Activated naive CD8-positive, alpha-beta T cell treated with anti-CD3 and anti-CD28 coated beads, Interleukin-2, amount 10 ng/mL, durations not matched to agents 7 days and 5 days (primary cell): ENCODE measurements at places on chromosomes 6 and 20.

DNA sequence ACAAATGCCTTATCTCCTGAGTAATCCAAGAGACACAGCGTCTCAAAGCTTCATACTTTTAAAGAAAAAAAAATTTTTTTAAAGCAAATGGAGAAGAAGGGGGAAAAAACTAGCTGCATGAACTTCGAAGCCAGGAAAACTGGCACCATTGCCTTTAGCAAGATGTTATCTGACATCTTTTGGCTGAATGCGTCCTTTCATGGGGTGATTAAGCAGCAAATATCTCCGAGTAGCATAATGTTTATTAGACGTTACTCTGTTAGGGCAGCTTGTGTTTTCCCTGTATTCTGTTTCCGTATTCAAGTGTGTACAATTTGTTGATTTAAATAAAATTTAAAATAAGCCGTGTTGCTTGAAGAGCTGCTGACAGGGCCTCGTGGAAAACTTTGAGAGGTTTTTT, 76.5 kb upstream of the TSHZ2 start:
- DNase-seq, result no peak

DNA sequence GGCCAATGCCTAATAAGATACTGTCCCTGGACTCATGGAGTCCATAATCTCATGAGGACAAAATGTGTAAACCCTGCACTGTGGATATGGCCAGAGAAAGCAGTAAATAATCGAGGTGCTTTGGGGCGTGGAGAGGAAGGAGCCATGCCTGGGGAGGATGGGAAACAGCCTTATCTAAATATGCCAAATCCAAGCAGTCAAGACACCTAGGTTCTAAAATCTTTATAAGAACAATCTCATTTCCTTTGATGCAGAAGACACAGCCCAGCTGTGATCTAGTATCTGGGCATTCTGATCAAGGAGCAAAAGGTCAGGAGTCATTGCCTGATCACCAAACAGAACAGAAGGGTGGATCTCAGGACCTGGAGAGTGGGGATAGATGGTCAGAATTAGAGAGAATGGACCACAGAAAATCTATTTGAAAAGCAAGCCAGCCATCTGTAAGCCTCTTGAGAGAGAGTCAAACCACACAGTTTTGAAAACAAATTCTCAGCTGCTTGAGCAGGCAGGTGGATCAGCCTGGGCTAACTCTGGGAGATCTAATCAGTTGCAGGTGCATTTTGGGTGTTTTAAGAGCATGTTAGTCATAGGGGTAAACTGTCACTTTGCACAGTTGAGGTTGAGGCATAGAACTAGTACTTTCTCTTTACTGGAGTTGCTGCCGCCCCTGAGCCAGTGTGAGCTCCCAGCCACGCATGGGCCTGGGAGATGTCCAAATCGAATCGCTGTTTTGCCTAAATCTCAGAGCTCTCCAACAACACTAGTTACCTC, 130.8 kb upstream of the TNFAIP3 start:
- no peak for DNase-seq

DNA sequence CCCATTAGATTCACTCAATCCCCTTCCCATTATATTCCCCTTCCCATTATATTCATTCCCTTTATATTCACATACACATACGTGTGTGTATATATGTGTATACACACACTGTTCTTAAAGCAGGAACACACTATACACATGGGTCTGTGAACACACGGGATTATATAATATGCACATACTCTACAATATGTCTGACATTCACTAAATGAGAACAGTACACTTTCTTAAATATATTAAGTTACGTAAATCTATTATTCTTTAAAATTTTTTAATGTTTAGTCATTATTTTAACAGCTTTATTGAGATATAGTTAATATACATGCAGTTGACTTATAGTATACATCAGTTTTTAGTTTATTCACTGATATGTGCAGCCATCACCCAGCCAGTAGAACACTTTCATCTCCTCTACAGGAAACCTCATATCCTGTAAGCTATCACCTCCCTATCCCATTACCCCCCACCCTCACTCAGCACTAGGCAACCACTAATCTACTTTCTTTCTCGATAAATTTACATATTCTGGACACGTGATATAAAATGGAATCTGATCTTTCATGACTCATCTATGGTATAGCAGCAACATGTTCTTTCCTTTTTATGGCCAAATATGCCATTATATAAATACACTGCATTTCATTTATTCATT, 13.9 kb upstream of the SUMO4 start:
- no peak for DNase-seq

DNA sequence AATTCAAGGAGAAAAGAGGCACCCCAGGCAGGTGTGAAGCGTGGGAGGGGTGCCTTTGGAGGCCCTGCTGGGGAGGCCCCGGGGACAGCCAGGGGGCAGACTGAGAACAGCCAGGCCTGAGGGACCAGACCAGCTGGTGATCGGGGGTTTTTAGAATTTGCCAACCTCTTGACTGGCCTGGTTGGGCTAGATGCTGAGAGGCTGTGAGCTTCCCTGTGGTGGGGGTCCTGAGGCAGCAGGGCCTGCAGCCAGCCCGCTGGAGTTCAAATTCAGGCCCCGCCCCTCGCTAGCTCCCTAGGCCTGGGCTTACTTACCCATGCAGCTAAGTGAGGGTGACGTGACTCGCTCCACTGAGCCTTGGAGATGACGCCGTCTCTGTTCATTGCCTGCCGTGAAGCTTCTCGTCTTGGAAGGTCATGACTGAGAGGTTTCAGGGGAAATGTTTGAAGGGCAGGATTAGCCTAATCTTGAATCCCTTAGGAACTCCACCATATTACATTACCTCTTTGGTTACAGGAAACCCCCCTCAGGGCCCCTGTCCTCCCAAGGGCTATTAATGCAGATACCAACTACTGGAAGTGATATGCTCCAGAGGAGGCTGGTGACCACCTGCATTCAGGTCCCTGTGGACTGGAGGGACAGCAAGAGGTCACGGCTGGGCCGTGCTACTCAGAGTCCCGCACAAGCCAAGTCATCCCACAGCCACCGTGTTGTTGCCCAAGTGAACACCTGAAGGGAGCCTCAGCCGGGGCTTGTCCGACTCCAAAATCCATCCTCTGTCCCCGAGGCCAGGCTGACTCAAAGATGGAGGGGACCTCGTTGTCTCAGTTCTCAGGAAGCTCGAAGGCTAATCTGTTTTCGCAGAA, 73.9 kb upstream of the DUSP22 start:
- no peak for DNase-seq

DNA sequence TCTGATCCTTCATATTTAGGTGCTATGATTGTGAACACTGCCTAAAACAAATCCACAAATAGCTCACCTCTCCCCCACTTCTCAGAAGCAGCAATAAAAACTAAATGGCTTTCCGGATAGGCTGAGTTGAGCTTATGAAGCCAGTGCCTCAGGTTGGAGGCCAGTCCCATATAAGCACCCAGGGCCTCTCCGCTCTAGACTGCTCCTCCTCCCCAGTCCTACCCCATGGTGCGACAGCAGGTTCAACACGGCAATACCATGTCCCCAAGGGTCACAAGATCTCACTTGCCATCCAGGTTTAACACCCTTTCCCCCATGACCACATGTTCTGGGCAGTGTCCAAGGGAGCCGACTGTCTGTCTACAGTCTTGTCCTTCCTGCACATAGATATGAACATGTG, 20.8 kb downstream of the BNIP5 start:
- no peak for DNase-seq

- DNase-seq, result peak; percentile 55
Observed at GRCh38 chr20:47487175-47487917, 14.3 kb upstream of the NCOA3 start.
